ENCODE measurements at places on chromosomes 16 and 17.

- no peak for DNase-seq
Observed at GRCh38 chr16:81018496-81018895, 11.5 kb downstream of the CENPN start.

DNA sequence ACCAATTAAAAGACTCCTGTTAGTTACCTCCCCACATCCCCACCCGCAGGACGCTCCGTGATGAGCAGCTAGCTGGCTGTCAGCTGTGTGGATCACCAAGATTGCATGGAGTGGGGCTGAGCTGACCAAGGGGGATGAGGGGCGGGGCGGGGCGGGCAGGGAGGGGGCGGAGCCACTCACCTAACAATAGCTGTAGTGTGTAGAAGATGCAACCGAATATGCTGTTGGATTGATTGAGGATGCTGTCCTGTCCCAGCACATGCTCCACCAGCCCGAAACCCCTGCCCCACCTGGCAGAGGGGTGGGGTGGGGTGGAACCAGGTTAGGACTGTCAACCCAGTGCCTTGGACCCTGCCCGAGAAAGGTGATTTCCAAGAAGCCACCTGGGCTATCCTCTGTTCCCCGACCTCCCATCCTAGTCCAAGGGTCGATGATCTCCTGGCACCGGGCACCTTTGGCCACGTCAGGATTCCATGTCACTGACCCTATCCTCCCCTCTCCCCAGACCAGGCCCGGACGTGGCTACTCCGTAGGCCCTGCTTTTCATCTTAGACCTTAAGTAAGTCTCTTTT, 1.4 kb downstream of the VKORC1 start:
- no peak for DNase-seq

DNA sequence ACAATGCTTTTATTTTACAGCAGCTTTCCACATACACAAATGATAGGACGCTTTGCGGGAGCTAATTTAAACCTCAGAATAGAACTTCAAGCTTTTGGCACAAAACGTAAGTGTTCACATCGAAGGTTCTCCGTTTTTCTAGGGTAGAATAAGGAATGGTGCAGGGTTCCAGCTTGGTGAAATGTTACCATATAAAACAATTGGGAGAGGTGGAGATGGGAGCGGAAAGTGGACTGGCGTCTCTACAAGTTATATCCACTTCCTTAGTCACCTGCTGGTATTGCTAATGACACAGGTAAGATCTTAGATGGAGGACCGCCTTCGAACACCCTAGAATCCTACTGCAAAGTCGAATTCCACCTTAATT, 1.7 kb upstream of the NXN start:
- no peak for DNase-seq

DNA sequence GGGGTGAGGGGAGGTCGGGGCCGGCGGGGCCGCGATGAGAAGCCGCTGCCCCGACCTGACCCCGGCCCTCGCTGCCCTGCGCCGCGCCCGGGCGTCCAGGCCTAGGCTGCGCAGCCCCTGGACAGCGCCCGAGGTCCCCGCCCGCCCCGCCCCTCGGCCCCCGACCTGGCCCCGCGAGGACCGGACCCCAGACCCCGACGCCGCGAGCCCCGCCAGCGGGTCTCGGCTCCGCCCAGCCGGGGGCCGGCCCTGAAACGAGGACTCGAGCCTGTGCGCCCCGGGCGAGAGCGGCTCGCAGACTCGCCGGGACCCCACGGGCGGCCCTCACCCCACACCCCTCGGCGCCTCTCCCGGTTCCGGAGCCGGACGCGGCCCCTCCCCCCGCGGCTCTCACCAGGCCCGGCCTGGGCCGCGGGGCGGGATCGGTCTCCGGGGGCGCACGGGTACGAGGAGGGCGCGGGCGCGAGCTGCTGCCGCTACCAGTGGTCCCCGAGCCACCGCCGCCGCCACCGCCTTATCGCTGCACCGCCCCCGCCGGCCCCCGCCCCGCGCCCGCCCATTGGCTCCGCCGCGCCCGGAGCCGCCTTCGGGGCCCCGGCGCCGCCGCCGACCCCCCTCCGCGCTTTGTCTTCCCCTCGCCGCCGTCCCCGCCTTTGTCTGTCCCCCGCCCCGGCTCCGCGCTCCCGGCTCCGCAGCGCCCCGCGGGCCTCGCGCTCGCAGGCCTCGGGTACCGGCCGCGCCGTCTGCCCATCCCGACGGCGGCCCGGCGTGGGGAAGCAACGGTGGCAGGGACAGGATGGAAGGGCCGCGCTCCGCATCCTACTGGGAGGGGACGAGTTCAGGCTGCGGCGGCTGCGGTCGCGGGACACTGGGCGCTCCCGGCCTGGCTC, at the start of gene LIMD2:
TSS of gene LIMD2 (minus strand) at position 488 of the 890 bp plus-strand sequence. CDS start 827 bp downstream, outside the sequence.
- DNase-seq = no peak

GRCh38 chr16:89132194-89133005, 38.7 kb downstream of the ACSF3 start:
- no peak for DNase-seq

- DNase-seq = no peak
Observed at GRCh38 chr16:79101491-79101890, 499.0 kb downstream of the MAF start.

DNA sequence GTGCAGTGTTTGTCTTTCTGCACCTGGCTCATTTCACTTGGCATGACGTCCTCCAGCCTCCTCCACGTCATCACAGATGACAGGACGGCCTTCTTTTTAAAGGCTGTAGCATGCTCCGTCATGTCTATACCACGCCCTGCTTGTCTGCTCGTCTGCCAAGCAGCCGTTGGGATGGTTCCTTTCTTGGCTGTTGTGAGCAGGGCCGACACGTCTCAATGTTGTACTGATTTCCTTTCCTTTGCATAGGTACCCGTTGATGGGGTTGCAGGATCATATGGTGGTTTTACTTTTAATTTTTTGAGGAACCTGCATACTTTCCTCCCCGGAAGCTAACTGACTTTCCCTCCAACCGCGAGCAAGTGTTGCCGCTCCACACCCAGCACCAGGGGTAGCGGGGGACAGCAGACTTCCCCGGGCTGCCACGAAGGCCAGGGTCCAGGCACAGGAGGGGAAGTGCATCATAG, 212.2 kb upstream of the ZNF469 start:
- no peak for DNase-seq

DNA sequence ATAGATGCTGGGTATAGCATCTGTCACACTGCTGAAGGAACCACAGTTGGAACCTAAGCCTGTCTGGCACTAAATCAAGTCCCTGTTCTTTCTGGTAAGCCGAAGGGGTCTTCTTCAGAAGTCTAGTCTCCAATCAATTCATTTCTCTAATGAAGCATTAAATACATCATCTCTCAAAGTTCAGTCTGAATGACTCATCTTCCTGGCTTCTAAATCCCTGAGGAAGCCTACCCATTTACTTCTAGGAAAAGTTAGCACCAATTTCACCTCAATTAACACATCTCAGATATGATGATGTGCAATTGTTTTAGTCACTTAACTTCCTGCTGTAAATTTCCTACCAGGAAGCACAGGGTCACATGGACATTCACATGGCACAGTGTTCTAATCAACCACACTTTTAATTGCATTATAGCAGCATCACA, 49.9 kb downstream of the TEX14 start:
- DNase-seq = no peak

- DNase-seq = no peak
Observed at GRCh38 chr16:27511657-27512448, 37.9 kb downstream of the GTF3C1 start.
